Transverse colon (tissue), 4 donors: ENCODE measurements at places on chromosomes 5 and 9. TPM values are rescaled to one million over a fixed set of nuclear protein-coding genes. Genes with fewer than 3 reads are reported as not detected.

The F2RL1 gene
- total RNA-seq = 65.8 TPM

The FBXO10 gene
- 6.6 TPM for total RNA-seq

The MARCHF6 gene
- 177 TPM for total RNA-seq

The FGD3 gene
- not detected for total RNA-seq

The EQTN gene
- not detected for total RNA-seq

The FSD1L gene
- 16.8 TPM for total RNA-seq

The CDC20B gene
- total RNA-seq = not detected

The ASPN gene
- 4.4 TPM for total RNA-seq

The OTP gene
- total RNA-seq = not detected
